Dermis blood vessel endothelial cell (primary cell): ENCODE measurements at places on chromosomes 4 and X. TPM values are rescaled to one million over a fixed set of nuclear protein-coding genes. Genes with fewer than 3 reads are reported as not detected.
A peak's percentile ranks its signal among the peaks of the same experiment; 100 is the strongest.

Gene GABRQ
- not detected in 2 replicates for total RNA-seq

Gene CXCL11
- total RNA-seq = 2.0 and 2.7 TPM in 2 replicates

Gene CPZ
- not detected in 2 replicates for total RNA-seq

Gene MAGEC1
- not detected in 2 replicates for total RNA-seq

Gene PDZD4
- total RNA-seq = 0.23 and 0.68 TPM in 2 replicates

Gene MAGEC3
- total RNA-seq = not detected in 2 replicates

Gene TMEM31
- not detected in 2 replicates for total RNA-seq

Gene GPR119
- total RNA-seq = not detected in 2 replicates

DNA sequence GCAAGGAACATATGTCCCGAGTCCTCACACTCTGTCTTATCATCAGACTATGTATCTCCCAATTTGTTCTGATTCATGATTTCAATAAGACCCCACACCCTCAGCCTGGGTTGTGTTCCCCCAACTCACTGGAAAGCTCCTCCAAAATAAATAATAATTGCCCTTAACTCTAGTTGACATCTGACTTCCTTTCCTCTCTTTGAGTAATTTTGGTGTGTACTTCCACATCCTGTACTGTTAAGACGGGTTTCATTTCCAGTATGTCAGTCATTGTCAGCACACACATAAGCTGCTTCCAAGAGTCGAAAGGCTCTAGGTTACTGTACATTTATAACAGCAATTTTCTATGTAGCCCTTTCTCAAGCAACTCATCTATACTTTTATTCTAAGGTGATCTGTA, 52.2 kb upstream of the C1QTNF7 start:
- DNase-seq = no peak

DNA sequence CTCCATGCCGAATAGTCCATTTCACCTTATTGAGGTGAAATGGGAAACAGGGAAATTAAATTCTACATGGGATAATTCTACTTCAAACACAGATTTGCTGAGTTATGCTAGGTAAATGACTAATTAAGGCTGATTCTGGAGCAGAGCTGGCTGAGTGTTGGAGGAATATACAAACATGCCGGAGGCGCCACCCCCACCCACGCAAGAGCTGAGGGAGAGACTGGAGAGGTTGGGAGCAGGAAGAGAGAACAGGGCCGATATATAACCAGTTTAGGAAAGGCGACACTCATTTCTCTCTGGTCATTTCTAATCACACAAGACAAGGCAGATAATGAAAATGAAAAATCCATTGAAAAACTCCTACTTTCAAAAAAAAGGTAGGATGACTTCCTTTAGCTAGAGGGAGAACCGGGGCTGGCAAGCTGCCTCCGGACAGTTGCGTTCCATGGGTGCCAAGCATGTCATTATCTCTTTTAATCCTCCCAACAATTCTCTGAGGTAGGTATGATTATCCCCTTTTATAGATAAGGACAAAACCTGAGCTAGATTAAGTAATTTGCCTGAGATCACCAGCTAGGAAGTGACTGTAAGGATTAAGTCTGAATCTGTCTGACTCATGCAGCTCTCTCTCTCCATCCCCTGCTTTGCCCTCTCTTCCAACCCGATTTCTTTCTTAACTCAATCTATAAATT, 27.6 kb upstream of the CFAP299 start:
- DNase-seq = peak; percentile 12

DNA sequence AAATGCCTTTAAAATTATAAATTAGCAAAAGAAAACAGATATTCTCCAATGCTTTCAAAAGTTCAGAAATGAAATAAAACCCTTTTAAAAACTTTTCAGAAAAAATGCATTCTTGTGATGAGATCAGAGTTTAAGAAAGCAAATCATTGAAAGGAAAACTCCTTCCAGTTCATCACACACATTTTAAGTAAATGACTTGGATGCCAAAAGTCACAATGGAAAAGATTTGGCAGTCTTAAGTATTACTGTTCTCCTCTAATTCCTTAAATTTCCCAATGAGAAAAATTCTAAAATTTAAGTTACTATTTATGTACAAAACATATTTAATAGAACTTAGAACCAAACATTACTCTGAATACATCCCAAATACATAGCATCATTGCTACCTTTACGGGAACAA, 21.1 kb downstream of the HOPX start:
- no peak for DNase-seq

DNA sequence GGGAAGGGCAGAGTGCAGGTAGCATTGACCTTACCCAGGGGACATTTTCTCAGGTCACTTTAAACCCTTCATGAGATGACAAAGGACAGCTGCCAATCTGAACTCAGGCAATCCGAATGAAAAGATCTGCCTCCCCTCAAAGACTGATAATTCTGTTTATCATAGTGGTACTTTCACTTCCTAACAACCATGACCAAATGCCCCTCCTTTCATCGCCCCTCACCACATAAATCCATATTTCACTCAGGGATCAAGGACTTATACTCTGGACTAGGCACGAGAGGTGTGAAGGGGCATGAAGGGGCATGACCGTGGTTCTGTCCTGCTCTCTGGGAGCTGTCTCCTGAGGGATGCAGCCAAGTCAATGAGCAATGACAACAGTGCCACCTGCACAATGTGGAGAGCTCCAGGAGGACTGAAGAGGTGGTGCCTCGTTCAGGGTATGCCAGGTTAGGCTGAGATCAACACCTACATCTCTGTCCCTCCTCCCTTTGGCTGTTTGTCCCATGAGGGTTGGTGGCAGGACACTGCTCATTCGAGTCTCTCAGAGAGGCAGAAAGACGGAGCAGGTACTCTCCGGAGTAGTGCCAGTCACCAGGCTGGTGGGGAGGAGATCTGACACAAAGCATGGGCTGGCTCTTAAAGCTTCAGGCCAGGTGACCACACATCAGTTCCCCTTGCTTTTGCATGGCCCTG, 12.5 kb downstream of the HS3ST1 start:
- DNase-seq = no peak

DNA sequence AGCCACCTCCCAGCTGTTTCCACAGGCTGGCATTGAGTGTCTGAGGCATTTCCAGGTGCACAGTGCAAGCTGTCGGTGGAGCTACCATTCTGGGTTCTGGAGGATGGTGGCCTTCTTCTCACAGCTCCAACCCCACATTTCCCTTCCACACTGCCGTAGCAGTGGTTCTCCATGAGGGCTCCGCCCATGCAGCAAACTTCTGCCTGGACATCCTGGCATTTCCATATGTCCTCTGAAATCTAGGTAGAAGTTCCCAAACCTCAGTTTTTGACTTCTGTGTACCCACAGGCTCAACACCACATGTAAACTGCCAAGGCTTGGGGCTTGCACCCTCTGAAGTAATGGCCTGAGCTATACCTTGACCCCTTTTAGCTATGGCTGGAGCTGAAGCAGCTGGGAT, 10.3 kb upstream of the FRMPD4 start:
- DNase-seq = no peak

DNA sequence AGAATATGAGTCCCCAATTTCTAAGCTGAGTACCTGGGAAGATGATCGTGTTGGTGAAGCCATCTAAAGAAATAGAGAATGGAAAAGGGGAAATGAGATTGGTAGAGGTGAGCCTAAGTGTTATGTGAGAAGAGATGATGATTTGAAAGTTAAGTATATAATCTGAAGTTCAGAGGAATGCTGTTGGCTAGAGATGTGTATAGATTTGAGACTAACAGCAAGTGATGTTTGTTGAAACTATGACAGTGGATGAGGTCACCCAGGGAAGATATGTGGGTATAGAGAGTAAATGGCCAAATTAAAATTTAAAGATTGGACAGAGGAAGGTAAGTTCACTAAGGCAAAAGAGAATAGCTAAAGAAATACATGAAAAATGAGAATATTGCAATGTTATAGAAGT, 324.2 kb downstream of the MAPK10 start:
- DNase-seq = no peak

GRCh38 chrX:30304866-30305265, 4.3 kb downstream of the NR0B1 start:
- no peak for DNase-seq

DNA sequence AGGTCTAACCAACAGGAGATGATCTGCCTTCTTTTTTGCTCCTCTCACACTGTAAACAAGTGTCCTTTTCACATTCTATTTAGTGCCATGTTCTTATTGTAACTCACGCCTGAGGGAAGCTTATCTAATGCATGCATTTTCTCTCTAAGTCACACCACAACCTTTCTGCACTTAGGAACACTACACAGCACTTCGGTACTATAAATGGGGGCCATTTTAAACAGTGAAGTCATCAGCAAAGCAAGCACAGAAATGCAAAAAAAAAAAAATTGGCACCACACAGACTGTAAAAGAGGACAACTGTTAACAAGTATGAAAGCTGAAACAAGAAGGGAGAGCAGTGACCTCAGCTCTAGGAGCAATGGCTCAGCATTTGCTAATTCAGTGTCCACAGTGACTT, 45.2 kb downstream of the PRSS12 start:
- DNase-seq = no peak

GRCh38 chr4:124710015-124710741, 2.4 kb downstream of the ANKRD50 start:
- peak; percentile 34 for DNase-seq

GRCh38 chrX:101368800-101369199, 17.2 kb downstream of the BTK start:
- DNase-seq = no peak

- no peak for DNase-seq
These were observed 124.0 kb upstream of the CLNK start for GRCh38 chr4:10808591-10808990.

GRCh38 chr4:8383451-8384160, 56.9 kb downstream of the ACOX3 start:
- DNase-seq = no peak

DNA sequence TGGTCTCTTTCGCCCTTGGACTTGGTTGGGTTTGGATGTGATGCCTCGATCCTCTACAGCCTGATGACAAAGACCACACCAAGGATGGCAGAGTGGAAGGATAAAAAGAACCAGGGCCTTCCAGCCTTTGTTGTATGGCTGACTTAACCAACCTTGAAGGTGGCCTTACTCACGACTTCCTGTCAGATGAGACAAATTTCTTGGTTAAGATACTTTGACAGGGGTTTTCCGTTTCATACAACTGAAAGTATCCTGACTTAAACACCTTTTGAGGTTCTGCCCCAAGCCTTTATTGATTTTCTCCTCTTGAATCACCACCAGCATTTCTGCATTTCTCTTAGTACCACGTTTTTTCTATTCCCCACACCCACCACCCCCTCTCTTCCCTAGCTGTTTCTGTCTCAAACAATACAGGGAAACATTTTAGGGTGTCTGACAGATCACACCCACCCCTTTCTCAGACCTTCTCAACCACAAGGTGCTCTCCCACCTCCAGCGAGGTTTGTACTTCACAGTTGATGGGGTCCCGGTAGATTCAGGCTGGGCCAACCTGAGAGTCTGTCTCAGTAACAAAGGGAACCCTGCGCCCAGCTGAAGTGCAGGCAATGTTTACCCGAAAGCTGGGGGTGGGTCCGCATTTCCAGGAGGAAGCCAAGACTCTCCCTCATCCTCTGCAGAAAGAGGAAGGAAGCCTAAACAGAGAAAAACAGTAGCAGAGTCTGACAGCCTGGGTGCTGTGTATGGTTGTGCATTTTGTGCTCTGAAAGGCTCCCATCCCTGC, 5.0 kb upstream of the TSPAN5 start:
- DNase-seq = no peak

DNA sequence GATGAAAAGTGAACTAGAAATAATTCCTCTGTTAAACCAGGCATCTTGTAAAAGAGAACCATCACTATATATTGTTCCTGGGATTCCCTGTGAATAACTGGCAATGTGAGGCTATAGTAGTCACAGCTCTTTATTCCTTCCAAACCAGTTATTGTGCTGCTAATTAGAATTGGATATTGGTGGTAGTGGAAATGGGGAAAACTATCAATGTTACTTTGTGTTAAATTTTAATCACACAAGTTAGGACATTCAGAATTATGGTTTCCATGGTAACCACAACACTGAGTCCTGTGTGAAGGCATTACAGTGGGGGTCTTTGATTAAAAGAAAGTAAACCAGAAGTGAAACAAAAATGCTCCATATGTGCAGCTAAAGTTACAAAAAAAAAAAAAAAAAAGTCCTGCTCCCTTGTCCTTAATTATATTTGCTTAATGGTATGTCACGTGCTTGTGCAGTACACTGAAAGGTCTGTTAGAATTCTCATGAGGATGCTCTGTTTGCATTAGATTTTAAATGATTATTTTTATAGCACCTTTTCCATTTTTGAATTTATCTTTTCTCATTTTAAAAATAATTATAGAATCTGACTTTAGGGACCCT, 200.4 kb downstream of the ADGRL3 start:
- DNase-seq = no peak

DNA sequence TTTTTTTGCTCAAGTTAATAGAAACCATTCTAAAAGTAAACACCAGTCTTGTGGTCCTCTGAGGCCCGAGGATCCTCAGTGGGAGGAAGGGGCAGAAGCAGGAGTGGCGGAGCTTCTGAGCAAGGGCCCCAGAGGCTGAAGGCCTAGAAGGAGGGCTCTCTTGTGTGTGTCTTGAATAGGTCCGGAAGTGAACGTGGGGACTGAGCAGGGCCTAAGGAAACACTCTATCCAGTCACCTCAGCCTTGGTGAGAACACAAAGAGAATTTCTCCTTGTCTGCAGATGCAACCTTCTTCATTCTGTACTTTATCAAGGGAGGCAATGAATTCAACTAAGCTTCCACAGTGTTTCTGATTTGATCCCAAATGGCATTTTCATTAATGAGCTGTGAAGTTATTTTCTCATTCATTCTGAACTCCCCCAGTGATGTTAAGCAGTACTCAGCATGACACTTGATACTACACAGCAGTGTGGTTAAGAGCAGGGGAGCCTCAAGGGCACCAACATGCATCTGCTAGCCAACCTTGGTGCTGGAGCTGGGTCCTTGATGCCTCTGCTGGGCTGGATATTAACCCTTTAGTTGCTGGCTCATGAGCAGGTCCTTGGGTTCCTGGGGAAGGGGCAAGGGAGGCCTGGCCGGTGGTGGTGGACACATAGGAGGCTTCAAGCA, 64.7 kb downstream of the RBM47 start:
- DNase-seq = no peak

- no peak for DNase-seq
These were observed 439.8 kb downstream of the NLGN4X start for GRCh38 chrX:5788910-5789309.

DNA sequence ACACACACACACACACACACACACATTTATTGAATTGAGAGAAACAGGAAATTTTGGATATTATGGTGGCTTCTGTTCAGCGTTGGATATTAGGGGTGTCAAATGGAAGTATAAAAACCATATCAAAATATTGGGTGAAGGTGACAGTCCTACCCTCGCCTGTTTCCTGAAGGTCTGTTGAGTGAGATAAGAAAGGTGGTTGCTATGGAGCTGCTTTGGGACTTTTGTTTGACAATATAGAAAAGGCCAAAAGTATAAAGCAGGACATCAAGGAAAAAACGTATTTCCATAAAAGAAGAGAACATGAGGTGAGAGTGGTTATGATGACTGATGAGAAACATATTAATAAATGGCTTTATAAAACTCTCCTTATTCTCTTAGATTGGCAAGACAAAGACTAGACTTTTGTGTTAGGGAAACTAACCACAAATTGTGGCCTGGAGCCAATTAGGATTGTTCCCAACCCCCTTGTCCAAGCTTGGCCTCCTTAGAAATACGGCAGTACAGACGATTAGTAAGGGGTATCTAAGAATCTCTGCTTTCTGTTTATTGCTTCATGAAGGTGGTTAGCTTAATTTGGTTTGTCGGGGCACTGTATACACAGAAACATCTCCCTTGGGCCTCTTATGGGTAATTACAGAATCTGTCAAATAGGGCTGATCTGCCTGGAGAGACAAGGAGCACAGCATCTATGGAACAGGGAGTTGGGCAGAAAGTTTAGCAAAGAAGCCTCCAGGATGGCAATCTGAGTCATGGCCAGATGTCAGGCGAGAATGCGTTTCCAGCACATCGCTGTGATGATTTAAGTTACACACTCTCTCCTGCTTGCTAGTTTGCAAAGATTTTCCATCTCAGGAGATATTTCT, 198.0 kb downstream of the CBR4 start:
- DNase-seq = peak; percentile 14

- peak; percentile 79 for DNase-seq
These were observed 11.0 kb upstream of the CXCL2 start for GRCh38 chr4:74109870-74110605.
